ENCODE measurements at places on chromosomes 3 and 15. TPM values are rescaled to one million over a fixed set of nuclear protein-coding genes. Genes with fewer than 3 reads are reported as not detected.

- H3K27me3 ChIP-seq, result no peaks in the 10 kb centered on the region
- H3K4me3 ChIP-seq, result no peak overlapping the region
- no peaks in the 10 kb centered on the region for H3K4me1 ChIP-seq
- H3K27ac ChIP-seq, result no peak overlapping the region
These were observed 84.8 kb upstream of the FOXB1 start for GRCh38 chr15:59918994-59919951.

GRCh38 chr3:38110314-38111050 lies 26.4 kb downstream of the ACAA1 start:
- no peaks in the 10 kb centered on the region for H3K4me1 ChIP-seq
- H3K27ac ChIP-seq, result no peak overlapping the region
- H3K27me3 ChIP-seq, result no peaks in the 10 kb centered on the region
- no peak for DNase-seq
- H3K4me3 ChIP-seq, result no peak overlapping the region
- no peaks in the 10 kb centered on the region for H3K36me3 ChIP-seq

GRCh38 chr15:43378601-43379000 lies 7.7 kb downstream of the TUBGCP4 start:
- H3K27me3 ChIP-seq, result no peaks in the 10 kb centered on the region
- H3K36me3 ChIP-seq, result no peaks in the 10 kb centered on the region
- H3K4me1 ChIP-seq, result no peaks in the 10 kb centered on the region
- no peak overlapping the region for H3K4me3 ChIP-seq
- H3K27ac ChIP-seq, result no peak overlapping the region

DNA sequence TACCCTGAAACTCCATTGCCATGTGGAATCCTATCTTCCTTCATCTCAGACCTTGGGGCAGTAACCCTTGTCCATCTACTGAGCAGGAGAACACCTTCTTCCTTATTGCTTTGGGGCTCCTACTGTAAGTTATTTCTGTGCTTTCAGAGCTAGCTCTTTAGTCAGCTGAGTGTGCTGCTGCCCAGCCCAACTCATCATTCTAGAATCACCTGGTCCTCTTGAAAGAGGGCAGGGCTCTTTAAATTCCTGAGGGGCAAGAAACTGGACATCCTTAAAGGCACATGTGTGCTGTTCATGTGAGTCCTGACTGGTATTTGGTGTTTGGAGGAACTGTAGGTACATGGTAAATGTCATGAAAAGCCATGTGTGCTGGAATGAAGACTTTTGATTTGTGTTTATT lies 140.9 kb downstream of the ARNT2 start:
- no peaks in the 10 kb centered on the region for H3K27me3 ChIP-seq
- no peaks in the 10 kb centered on the region for H3K4me1 ChIP-seq
- no peaks in the 10 kb centered on the region for H3K36me3 ChIP-seq
- no peak for DNase-seq

- H3K27me3 ChIP-seq, result no peaks in the 10 kb centered on the region
- no peak overlapping the region for H3K4me3 ChIP-seq
- H3K27ac ChIP-seq, result no peak overlapping the region
- no peak for DNase-seq
- H3K4me1 ChIP-seq, result no peaks in the 10 kb centered on the region
These were observed 9.1 kb downstream of the BFSP2 start for GRCh38 chr3:133408961-133409360.

GRCh38 chr3:72021531-72021930 lies 236.6 kb upstream of the PROK2 start:
- H3K27ac ChIP-seq, result no peak overlapping the region
- no peaks in the 10 kb centered on the region for H3K4me1 ChIP-seq
- no peak for DNase-seq
- no peak overlapping the region for H3K4me3 ChIP-seq

- H3K4me1 ChIP-seq, result no peaks in the 10 kb centered on the region
- no peak for DNase-seq
- H3K4me3 ChIP-seq, result no peak overlapping the region
- H3K27ac ChIP-seq, result no peak overlapping the region
These were observed 783.3 kb downstream of the ZPLD1 start for GRCh38 chr3:103218146-103218545.

The SPTBN5 gene
- total RNA-seq, result 0.76 TPM

The ZPLD1 gene
- not detected for total RNA-seq

The CACNA1D gene
- 30.1 TPM for total RNA-seq

The ABHD17C gene
- 5.5 TPM for total RNA-seq

The DOCK3 gene
- total RNA-seq, result under 0.01 TPM

The C2CD4A gene
- total RNA-seq, result not detected

Measured in uterus (tissue), 4 donors.